ENCODE measurements at places on chromosomes 11 and 22.

DNA sequence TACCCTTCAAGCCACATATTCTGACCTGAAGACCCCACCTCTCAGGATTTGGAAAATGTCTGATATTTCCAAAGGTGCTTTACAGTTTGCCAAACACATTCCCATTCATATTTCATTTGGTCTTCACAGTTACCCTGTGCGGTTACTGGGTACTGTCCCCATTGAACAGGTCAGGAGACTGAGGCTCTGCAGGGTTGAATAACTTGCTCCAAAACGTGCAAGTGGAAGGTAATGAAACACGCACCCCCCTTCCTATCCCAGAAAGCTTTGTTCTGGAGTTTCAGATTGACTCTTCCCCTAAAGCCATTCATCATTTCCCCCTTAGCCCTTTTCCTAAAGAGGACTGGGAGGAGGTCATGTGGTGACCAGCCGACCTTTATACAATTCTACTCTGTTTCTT, 18.8 kb downstream of the MICAL2 start:
- DNase-seq: no peak

- DNase-seq: no peak
Measured at GRCh38 chr22:45866126-45866645, 110.8 kb downstream of the WNT7B start.

GRCh38 chr11:128766591-128767081, 72.8 kb downstream of the FLI1 start:
- DNase-seq: peak; percentile 32

GRCh38 chr11:46264976-46265375, 12.5 kb upstream of the CREB3L1 start:
- no peak for DNase-seq

GRCh38 chr11:6778518-6778917, 4.3 kb upstream of the OR2AG1 start:
- DNase-seq: no peak

DNA sequence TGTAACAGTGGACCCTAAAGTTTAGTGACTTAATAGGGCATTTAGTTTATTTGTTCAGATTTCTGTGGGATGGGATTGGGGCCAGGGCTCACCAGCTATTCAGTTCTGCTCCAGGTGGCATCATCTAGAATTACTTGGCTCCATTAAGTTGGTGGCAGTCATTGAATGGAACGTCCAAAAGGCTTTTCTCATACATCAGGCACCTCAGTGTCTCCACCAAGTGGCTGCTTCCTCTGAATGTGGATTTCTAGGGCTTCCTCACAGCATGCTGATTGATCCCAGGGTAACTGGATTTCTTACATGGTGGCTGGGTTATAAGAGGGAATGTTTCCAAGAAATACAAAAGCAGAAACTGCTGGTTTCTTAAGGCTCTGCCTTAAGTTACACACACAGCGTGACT, 34.7 kb downstream of the USP47 start:
- DNase-seq: no peak

DNA sequence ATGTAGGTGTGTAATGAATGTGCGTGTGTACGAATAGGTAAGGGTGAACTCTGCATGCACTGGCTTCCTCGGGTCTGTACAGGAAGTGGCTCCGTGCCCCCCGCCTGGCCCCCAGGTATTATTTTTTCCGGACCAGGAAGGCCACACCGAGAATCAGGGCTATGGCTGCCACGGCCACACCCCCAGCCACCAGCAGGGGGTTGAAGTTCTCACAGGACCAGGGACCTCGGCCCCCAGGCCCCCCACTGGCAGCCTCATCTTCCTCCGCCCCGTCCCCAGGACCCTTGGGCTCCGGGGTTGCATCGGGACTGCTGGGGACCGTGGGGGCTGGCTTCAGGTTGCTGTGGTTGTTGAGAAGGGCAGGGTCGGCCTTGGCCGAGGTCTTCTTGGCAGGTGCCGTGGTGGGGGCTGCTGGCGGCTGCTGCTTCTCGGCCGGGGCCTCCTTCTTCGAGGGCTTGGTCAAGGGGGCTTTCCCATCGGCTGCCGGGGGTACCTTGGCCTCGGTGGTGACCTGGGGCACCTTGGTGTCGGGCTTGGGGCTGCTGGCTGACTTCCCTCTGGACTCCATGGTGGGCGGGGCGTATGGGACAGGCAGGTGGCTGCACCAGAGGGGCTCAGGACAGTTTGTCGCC, 1.8 kb downstream of the CEND1 start:
- no peak for DNase-seq

DNA sequence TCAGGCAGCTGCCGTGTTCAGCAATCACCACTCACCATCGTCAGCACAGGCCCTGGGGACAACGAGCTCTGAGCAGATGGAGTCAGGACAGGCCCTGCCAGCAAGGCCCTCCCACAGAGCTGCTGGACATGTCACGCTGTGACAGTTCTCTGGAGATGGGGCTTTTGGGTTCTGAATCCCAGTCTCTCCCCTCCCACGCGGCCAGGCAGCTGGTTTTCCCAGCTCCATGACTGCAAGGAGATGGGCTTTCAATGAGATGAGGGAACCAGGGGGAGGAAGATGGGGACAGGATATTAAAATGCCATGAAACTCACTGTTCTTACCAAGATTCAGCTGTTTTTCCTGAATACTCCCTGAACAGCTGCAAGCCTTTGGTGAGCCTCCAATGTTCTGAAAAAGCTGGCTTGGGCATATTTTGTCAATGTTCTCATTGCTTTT, 305.9 kb downstream of the BRD1 start:
- no peak for DNase-seq

DNA sequence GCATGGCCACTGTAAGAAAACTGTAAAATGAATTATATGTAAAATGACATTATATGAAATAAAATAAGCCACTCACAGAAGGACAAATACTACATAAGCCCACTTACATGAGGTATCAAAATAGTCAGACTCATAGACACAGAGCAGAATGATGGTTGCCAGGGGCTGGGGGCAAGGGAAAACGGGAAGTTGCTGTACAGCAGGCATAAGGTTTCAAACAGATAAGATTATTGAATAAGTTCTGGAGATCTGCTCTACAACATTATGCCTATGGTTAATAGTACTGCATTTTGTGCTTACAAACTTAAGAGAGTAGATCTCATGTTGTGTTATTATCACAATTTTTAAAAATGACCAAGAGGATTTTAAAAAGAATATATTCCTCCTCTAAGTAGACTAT, 32.7 kb upstream of the HEPHL1 start:
- no peak for DNase-seq

- no peak for DNase-seq
Measured at GRCh38 chr11:41118521-41118920, 340.9 kb downstream of the LRRC4C start.

GRCh38 chr11:93773045-93773477, 11.0 kb upstream of the MED17 start:
- DNase-seq: no peak

- no peak for DNase-seq
Measured at GRCh38 chr11:124937336-124937935, 1.6 kb upstream of the HEPACAM start.

- DNase-seq: no peak
Measured at GRCh38 chr22:46844606-46845210, 82.3 kb downstream of the TBC1D22A start.

DNA sequence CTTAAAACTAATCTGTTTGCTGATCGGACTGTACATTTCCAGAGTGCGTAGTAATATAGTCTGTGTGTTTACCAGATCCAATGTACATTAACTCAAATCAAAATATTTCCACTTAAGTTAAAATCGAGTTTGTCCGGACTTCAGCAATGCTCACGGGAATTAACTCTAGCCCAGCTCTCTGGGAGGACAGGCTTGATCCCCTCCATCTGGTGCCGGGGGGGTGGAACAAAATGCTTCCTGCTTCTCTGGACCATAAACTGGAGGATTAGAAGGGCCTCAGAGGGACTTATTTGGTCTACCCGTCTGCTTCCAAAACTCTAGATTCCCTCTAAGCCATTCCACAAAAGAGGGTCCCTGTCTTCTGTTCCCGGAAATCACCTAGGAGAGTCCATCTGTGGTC, 511.2 kb downstream of the BUD13 start:
- no peak for DNase-seq

GRCh38 chr11:128521682-128522054, 65.7 kb downstream of the ETS1 start:
- DNase-seq: no peak

GRCh38 chr11:44709966-44710365, 16.8 kb upstream of the TSPAN18 start:
- peak; percentile 67 for DNase-seq

GRCh38 chr11:100855466-100856067, 168.5 kb downstream of the ARHGAP42 start:
- DNase-seq: peak; percentile 72

DNA sequence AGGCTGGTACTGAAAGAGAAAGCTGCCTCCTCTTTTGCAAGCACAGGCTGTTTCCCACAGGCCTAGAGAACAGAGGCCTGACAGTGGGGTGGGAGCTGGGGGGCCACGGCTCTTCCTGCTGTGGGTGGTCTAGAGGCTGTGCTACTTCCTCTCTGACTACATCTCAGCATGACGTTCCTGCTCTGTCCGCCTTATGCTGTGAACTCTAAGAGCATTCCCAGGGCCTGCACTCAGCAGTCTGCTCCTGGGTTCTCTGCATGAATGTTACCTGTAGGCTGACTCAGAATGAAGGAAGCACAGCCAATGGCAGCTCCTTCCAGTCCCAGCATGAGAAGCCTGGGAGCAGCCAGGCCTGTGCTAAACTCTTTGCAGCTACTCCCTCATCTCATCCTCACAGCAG, 534.3 kb downstream of the NTM start:
- peak; percentile 67 for DNase-seq

GRCh38 chr11:123616505-123617198, 37.8 kb downstream of the SCN3B start:
- DNase-seq: peak; percentile 14

GRCh38 chr11:1484695-1485503, 1.7 kb downstream of the MOB2 start:
- no peak for DNase-seq

- DNase-seq: no peak
Measured at GRCh38 chr11:77669848-77670511, 32.4 kb upstream of the CLNS1A start.

DNA sequence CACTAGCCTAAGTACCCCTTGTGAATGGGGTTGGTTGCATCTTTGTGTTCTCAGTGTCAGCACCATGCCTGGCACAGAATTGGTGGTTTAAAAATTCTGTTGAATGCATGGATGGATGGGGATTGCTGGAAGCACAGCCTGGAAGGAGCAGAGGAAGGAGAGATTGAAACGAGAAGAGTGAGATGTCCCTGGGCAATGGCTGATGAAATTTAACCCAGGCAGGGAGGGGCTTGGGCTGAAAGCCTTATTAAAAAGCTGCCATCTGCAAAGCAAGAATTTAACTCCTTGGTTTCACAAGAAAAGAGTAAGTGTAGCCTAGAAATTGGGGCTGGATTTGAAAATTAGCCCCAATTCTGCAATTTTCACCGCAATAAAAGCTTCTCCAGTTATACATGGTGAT, 126.7 kb downstream of the TEAD1 start:
- no peak for DNase-seq

DNA sequence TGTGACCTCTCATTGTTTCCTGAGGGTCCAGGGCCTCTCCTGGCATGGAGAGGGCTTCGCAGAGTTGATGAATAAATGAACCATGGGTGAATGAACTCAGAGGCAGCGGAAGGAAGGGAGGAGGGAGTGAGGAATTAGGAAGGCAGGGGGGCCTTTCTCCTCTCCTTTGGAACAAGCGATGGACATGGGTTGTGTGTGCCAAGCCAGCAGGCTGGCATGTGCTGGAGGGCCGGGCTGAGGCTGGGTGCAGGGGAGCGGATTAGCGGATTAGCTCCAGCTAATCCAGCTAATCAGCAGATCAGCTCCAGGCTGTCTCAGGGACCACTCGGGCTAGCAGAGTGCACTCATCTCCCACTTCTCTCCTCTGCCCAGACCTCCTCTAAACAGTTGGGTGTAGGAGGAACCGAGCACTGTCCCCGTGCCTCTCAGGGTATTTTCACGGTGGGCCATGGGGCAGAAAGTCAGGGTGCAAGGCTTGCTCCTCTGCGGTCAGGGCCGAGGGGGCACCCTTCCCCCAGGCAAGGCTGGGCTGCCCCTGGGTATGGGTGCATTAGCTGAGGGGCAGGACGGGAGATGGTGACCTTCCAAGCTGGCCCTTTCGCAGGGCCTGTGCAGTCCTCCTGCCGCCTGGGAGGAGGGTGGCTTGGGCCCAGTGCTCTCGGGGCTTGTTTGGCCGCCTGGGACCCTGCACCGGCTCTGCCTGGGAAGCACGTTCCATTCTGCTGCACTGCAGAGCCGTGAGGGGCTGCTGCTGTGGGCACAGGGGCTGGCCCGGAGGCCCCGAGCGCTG, 120.3 kb upstream of the B3GAT1 start:
- DNase-seq: no peak

DNA sequence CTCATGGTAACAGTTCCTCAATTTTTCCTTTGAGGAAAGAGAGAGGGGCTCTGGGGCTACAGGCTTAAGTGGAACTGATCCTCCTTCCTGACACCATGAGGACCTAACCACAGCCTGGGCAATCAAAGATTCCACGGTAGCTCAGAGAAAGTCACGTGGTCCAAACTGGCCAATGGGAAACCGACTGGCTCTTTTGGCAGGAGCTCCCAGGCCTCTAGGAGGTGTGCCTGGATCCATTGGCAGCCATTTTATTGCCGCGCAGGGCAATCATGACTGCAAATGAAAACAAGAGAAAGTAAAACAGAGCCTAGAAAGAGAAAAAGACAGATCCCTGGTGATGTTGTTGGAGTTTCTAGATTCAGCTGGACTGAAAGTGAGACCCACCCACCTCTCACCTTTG, 27.3 kb upstream of the ASPHD2 start:
- DNase-seq: no peak

DNA sequence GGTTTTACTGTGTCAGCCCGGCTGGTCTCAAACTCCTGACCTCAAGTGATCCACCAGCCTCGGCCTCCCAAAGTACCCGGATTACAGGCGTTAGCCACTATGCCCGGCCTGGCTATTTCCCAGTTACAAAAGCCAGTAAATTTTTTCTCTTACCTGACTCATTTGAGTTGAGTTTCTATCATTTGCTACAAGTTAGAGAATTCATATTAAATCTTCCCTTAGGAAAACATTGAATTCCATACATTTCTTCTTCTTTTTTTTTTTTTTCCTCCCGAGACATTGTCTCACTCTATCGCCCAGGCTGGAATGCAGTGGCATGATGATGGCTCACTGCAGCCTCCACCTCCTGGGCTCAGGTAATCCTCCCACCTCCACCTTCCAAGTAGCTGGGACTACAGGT, 26.0 kb downstream of the CHEK2 start:
- peak; percentile 15 for DNase-seq

DNA sequence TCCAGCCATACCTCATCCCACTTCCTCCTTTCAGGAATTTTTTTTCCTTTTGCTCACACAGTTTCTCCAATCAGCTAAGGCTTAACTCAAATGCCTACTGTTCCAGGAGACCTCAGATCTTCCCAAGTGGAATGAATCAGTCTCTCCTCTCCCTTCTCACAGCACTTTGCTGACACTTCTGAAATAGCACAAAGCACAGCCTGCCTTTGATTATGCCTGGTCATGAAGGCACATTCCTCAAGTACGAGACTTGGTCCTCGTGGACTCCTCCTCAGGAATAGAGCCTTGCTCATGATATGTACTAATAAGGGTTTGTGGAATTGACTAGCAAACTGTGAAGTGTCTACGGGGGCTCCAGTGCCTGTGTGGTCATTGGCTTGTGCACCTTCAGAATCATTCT, 176.7 kb upstream of the TENM4 start:
- DNase-seq: peak; percentile 31
